ENCODE measurements at places on chromosomes 3 and 15.

DNA sequence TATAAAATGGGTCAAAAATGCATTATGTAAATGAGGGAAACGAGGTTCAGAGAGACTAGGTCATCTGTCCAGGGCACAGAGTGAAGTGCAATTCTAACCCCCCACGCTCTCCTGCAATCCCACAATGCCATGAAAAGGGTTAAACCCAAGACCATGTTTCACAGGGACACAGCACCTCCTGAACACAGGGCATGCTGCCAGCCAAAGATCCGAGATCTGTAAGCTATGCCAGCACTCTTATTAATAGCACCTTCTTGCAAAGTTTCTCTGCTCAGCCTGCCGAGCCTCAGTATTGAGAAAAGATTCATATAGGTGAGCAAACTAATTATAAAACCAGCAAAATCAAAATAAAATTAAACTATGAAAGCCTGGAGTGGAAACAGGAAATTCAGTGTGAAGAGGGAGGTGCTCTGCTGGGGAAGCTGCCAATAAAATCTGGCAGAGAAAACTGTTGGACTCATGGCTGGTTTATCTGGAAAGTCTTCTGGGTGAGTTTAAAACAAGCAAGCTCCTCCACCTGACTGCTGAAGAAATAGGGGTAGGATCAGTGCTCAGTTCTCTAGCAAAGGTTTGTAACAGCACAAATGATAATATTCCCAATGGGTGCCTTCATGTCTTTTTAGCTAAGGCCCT, 50.3 kb downstream of the LRIG1 start:
- DNase-seq: no peak

- no peak for DNase-seq
Measured at GRCh38 chr15:101474233-101474632, 15.3 kb downstream of the PCSK6 start.

DNA sequence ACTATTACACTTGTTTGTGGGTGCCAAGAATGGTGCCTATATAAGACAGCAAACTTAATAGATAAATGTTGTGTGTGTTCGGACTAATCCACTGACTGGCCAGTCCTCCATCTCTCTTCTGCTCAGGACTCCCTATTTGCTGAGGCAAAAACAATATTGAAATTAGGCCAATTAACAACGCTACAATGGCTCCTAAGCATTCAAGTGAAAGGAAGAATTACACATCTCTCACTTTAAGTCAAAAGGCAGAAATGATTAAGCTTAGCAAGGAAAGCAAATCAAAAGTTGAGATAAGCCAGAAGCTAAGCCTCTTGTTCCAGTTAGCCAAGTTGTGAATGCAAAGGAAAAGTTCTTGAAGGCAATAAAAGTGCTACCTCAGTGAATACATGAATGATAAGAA, 126.9 kb downstream of the CCNL1 start:
- no peak for DNase-seq

DNA sequence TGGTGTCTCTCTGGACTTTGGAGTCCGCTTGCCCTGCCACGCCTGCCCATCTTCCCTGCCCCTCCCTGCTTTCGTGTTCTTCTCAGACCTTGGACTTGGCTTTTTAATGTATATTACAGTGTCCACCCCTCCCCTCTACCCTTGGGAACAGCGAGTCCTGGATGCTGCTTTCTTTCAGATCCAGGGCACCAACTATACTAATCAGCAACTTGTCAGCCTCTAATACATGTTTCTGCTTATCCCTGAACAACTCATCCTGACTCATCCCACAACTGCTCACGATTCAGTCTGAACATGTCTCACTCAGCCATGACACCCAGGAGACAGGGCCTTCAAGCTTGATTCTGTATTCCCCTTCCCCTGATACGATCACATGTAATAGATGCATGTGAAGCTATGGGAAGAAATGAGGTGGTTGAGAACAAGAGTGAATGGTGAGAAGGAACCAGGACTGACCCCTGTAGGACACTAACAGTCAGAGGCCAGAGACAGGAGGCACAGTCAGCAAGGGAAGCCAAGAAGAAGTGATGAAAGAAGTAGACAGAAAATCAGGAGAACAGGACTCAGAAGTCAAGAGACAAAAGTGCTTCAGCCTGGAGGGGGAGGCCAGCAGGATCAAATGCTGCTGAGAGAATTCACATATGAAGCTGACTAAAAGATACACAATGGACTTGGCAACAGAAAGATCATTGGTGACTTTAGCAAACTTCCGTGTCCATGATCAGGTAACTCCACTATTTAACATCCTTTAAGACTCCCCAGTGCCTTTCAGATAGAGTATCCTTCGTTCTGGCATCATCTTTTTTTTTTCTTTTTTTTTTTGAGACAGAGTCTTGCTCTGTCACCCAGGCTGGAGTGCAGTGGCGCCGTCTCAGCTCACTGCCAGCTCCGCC, 35.4 kb downstream of the BCL2L10 start:
- DNase-seq: no peak

DNA sequence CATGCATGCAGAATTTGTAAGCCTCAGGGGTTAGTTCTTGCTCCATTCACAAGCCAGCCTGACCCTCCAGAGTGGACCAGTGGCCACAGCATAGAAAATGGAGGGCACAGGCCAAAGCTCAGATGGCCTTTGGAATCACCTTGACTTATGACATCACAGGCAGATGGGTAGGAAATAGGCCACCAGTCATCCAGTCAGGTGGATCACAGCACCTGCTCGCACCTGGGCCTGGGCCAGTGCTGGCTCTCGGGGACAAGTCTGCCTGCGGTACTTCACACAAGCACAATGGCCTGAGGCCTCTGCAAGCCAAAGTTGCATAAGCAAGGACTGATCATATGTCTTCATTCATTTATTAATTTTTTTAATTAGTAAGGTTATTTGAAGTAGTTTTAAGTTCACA, 39.3 kb downstream of the PPCDC start:
- DNase-seq: no peak

DNA sequence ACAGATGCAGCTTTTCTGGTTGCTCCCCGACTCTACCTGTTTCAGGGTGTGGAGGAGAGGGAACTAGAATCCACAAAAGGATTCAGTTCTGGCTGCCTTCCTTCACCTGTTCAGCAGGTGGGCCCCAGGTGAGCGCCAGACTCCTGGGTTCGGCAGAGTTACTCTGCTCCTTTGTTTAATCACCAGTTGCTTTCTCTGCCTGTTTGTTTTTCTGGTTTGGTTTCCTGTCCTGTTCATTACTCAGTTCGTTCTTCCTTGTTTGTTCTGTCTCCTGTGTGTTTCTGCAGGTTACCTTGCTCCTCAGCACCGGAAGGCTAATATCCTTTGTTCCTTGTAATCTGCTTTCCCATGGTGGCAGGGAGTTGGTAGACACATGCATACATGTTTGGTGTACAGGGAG, 508.5 kb upstream of the ATP11B start:
- DNase-seq: peak; percentile 16

GRCh38 chr3:62812631-62813030, 62.6 kb downstream of the CADPS start:
- DNase-seq: no peak

DNA sequence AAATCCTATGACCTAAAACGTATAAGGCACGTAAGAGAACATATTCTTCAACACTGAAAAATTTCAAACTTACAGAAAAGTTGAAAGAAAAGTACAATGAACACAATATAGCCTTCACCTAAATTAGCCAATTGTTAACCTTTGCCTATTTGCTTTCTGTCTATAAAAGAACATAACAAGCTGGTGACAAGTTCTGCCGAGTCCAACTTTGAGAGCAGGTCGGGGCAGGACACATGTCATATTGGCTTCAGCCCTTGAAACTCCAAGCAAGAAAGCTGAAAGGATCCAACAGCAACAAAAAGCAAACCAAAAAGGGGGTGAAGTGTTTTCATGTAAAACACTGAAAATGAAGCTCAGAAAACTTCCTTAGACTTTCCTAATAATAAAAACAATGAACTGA, 59.1 kb downstream of the TBC1D2B start:
- DNase-seq: no peak

GRCh38 chr15:39860200-39860599, 59.9 kb downstream of the GPR176 start:
- no peak for DNase-seq

DNA sequence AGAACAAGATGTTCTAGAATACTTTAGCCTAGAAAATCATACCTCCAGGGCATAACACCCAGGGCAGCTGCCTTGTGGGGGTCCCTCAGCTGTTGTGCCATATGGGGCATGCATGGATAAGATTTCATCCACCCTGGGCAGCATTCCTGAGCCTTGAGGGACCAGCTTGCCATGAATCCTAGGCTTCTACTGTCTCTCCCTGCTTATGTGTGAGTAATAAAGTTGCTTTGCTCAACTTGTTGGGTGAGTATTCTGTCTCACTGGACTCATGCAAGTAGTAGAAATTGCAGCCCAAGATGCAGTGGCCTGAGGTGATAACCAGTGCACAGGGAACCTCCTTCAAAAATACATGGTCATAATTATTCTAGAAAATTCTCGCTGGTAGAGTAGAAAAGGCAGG, 52.1 kb upstream of the EPHB1 start:
- no peak for DNase-seq

- no peak for DNase-seq
Measured at GRCh38 chr15:29883126-29883525, 60.9 kb upstream of the TJP1 start.

DNA sequence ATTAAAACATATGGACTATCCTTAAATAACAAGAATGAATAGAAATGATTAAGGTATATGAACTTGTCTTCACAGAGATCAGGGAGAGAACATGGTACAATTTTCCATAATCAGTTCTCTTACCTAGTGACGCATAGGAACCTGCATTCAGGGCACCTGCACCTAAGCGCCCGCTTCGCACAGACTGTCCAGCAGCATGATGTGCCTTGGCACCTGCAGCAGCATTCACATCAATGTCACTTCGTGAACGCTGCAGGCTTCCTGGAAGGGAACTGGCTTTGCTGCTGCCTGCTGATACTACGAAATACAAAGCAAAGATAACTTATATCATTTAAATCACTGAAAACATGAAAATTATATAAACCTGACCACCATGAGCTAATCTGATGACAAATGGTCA, 115.2 kb downstream of the CLASP2 start:
- DNase-seq: no peak

DNA sequence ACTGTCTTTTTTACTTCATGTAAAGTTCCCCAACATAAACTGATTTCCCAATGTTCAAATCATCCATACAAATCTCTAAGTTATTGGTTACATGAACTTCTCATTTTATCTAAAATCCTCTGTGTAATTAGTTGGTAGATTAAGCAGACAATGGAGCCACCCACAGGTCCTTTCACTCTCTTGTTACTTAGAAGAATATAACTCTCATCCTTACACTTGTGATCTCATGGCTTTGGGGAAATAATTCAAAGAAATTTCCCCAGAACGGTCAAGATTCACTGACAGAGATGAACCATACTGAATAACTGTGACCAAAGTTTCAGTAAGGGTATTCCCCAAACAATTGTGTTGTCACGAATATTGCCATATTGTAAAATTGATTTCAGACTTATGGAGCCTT, 1102.6 kb upstream of the EPHA6 start:
- no peak for DNase-seq

GRCh38 chr3:55337641-55338180, 149.4 kb downstream of the WNT5A start:
- no peak for DNase-seq

- DNase-seq: no peak
Measured at GRCh38 chr3:188796122-188796631, 375.6 kb upstream of the TPRG1 start.

All from NCI-H526 (cell line).